ENCODE measurements at places on chromosomes 7 and 10.

- no peak for DNase-seq
These were observed 64.0 kb downstream of the RASGEF1A start for GRCh38 chr10:43202657-43203447.

DNA sequence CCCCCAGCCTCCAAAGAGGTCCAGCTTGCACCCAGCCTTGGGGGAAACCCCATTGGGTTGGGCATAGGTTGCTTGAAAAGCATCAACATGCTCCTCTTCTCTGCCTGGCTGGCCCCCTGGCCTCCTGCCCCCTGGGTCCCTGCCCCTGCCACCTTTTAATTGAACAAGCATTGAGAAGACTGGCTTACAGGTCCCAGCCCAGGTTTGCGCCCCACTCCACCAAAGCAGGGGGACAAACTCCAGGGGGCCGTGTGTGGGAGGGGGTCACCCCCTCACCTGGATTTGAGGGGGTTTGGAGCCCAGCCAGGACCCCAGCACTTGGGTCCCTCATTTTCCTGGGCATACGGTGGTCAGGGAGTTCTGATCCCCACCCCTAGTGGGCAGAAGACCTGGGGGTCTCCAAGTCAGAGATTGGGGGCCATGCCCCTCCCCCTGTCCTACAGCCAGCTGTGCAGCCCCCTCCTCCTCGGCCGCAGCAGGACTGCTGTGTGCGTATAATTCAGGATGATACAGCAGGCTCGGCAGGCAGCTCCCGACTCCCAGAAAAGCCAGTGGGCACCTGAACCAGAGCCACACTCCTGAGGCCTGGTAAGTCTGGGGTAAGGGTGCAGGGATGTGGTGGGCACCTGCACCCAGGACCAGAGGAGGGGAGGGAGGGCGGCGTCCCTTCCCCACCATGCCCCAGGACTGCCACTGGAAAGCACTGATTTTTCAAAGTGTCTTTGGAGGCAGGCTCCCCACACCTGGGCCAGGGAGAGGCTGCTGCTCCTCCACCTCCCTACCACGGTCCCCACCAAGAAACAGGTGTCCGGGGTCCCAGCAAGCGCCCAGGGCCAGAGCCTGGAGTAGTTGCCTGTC is 1.7 kb downstream of the ELFN1 start:
- no peak for DNase-seq

DNA sequence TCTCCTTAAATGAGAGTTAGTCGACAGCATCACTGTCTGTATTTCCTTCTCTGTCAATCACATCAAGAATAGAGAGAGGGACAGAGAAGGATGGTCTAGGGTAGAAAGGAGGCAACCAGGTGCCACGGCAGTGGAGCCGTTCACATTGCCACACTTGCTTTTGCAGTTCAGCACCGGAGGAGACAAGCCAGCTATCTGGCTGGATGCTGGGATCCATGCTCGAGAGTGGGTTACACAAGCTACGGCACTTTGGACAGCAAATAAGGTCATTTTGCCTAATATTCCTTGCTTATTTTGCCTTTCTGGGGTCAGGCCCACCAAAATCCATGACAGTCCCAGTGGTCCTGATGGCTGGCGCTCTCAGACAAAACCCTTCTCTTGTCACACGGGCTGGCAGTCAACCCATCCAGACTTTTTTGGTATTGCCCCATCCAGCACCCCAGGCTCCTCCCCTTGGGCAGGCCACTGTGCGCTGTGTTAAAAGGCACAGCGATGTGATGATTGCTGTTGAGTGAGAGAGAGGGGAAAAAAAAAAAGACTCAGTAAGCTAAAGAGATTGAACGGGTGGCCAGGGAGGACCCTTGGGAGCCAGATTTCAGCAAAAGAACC is 8.4 kb downstream of the CPA2 start:
- DNase-seq: no peak

DNA sequence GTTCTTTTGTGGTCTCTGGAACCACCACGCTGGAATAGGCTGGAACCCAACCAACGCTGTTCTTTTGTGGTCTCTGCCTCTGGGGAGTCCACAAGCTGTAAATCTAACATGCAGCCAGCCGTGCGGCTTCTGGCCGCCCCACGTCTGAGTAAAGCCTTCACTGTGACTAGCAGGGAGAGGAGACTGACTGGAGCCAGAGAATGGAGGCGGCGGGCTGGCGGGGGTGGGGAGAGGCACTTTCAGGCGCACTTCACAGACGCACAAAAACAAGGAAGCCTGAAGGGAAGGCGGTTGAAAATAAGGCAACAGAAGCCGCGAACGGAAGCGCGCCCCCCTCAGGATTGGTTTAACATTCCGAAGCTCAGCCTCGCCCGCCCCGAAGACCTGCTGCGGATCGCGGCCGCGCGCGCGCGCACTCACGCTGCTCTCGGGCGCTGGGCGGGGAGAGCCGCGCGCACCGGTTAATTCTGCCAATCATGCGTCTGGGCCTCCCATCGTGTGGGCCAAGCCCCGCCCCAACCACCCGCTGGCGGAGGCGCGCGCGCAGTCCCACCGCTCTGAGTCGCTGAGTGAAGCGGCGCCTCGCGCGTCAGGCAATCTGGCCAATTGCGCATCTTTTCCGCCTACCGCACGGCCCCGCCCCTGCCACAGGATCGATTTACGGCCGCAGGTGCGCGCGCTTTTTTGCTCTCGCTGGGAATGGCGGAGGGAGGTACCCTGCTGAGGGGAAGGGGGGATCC is at the start of gene SFR1:
SFR1 (plus strand) TSS at position 687 of the 740 bp plus-strand sequence; CDS start at position 700, 13 bp downstream.
- DNase-seq: peak; percentile 92

DNA sequence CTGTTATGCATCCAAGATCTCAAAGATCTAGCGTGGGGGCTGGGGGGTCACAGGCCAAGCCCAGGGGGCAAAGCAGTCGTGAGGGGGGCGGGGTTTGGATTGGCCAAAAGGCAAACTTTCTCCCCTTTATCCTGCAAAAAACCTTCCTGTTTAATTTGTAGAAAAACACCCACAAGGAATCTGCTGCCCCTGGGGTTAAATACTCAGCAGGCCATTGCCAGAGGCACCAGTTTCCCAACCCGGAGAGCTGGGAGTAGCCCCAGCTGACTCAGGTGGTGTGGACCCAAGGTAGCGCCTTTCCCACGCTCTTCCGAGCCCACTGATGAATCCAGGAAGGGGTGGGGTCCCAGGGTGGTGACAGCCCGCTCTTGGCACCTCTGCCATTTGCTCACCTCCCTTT is 21.4 kb downstream of the KCP start:
- no peak for DNase-seq

- DNase-seq: no peak
These were observed 82.7 kb upstream of the PDZD8 start for GRCh38 chr10:117457932-117458331.

GRCh38 chr7:129471402-129471827 is 30.9 kb upstream of the SMKR1 start:
- no peak for DNase-seq

DNA sequence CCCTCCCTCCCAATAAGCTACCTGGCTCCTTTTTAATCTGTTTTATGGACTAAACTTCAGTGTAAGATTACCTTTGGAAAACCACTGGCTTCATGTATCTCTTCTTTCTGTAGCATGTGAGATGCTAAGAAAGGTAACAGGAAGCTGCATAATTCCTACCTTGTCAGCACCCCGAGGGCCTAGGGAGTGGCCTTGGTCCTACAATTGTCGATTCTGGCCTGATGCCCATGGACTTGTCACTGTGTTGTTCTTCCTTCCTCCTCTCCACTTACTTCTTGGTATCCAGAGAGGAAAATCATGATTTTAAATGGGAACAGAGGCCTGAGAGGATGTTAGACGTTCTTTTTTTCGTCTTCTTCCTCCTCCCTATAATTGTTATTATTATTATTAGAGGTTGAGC is 42.9 kb upstream of the PDZD8 start:
- no peak for DNase-seq

DNA sequence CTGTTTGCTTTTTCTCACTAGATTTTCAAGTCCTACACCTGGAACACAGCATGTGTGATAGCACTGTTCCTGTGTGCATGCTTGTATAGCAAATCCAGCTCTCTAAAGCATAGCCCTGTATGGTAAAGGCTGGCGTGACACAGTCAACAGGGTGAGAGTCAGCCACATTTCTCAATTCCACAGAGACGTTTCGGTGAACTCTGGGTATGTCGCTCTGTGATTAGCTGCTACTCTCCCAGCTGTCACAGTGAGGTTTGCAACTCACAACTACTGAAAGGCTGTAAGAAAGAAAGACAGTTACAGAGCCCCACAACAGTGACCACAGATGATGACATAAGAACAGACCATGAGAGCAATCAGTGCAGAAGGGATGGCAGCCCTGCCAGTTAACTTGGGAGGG is 170.6 kb upstream of the IMMP2L start:
- no peak for DNase-seq

GRCh38 chr7:42144604-42145003 is 92.4 kb downstream of the GLI3 start:
- DNase-seq: no peak
